ENCODE measurements at places on chromosomes 5 and 9.

GRCh38 chr5:124670722-124671184 lies 75.7 kb downstream of the ZNF608 start:
- DNase-seq = no peak

DNA sequence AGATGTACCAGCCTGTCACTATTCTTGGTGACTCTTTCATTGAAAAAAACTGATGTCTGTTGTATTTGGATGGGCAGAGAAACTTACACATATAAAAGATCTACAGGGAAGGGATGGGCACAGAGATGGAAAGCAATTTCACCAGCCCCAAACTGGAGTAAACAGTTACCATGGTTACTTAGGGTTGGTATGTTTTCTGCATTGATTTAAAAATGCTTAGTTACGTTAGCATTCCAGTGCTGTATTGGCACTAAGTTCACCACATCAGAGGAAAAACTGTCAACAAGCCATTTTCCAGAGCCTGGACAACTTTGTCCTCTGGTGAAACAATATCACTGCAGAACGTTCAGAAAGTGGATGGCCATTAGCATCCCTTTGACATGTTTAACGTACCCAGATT lies 28.0 kb downstream of the MARCHF3 start:
- no peak for DNase-seq

- no peak for DNase-seq
Measured at GRCh38 chr5:167064198-167064776, 1227.2 kb upstream of the WWC1 start.

- no peak for DNase-seq
Measured at GRCh38 chr9:35227284-35227683, 65.5 kb downstream of the UNC13B start.
